ENCODE measurements at places on chromosomes 16 and 17.

DNA sequence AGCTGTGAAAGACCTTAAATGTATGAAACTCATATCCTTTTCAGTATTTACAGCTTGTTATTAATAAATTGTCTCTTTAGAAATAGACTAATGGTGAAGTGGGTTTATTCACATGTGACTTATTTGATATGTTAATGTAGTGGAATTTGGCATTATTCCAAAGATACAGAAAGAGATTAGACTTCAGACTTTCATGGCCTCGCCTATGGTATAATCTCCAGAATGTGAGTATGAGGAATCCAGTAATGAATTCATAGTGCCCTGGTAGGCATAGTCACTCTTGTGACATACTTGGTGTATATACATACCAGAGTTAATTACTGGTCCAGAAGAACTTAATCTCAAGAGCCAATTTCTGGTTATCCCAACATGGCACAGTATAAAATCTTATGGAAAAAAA lies 72.7 kb downstream of the OMG start:
- no peak for DNase-seq

DNA sequence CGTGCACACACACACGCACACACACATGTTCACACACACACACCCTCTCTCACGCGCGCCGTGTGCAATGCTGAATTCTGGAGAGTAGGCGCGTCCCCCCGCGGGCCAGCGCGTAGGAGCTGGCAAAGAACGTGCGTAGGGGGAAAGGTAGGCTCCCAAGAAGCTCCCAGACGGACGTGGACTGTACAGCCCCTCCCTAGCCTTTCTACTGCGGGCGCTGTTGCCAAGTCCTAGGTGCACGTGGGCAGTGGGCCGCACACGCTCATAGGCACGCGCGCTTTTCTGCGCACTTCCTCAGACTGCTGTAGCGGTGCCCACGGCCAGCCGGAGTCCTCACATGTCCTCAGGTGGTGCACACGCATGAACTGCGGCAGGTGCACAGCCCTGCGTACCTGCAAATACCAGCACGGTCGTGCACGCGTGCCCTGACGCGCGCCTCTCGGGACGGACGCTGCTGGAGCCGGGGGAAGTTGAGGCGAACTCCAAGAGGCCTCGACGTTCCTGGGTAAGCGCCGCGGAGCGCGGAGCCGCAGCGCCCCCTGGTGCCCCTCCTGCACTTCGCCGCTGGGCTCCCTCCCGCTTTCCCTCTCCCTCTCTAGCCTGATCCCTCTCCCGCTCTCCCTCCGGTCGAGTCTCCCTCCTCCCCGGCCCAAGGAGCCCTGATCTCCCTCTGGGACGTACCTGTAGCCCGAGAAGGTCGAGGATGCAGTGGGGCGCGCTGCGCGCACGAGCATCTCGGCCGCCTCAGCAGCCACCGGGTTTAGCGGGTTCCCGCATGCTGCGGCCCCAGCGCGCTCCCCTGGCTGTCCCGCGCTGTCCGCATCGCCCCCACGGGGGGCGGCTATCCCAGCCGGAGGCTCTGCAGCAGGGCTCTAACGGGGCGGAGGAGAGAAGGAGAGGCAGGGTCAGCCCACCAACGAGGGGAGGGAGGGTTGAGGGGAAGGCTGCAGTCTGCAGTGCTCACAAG lies 749 bp downstream of the GRIN2A start:
- DNase-seq, result peak; percentile 54

DNA sequence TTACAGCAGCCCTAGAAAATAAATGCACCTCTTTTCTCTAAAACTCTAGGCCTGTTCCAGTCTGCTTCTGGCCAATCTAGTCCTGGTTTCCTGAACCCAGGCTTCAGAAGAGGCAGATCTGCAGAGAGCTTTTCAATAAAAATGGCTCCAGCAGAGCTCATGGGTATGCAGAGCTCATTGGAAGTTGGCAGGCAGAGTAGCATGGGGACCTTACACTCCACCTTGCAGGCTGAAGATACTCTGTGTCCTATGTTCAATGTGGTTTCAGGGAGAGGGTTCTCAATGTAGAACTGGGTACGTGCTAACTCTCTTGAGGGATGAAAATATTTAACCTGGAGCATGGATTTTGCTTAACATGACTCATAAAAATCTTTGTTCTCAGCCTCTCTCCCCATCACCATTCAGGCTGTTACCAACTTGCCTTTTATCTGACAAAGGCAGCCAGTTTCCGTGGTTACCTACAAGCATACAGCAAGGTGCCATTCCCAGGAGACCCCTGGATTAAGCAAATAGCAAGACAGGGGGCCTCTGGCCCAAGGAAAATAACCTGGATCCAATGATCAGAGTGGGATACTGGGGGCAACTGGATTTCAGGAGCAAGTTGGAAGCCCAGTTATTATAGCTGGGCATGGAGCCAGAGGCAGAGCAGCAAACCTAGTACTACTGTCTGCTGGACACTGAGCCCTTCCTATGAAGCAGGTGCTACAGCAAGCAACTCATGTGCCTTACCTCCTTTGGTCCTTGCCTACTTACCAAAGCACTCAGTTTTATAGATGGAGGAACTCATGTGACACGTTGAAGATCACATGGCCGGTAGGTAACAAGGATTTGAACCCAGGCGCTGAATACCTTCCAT lies 98.2 kb upstream of the DHX40 start:
- DNase-seq, result no peak

DNA sequence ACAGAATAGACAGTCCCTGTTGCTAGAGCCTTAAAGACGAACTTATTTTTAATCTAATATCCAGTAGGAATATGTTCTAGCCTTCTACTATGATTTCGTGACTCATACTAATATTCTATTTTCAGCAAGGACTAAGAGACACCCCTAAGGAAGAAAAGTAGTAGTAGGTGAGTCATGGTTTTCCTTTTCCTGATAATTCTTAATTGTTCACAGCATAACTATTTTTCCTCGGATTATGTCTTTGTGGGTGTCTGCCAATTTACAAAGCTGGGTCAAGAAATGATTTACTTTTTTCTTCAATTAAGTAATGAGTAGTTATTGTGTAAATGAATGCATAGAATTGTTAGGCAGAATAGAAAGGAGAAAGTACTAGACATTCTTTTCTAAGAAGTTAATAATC lies 292.2 kb downstream of the TOX3 start:
- no peak for DNase-seq

GRCh38 chr17:60960398-60961065 lies 282.9 kb downstream of the BCAS3 start:
- DNase-seq, result no peak

GRCh38 chr16:11183951-11184350 lies 72.1 kb downstream of the SOCS1 start:
- DNase-seq, result no peak

All from BE2C (cell line).